ENCODE measurements at places on chromosomes 7 and 10.

- no peak for DNase-seq
Observed at GRCh38 chr7:123977081-123977480, 52.0 kb downstream of the SPAM1 start.

GRCh38 chr7:98252425-98253054, 508 bp upstream of the TECPR1 start:
- no peak for DNase-seq

GRCh38 chr10:92891885-92892690, 43.8 kb downstream of the EXOC6 start:
- DNase-seq = no peak

- no peak for DNase-seq
Observed at GRCh38 chr10:117165538-117166417, 27.7 kb upstream of the VAX1 start.

- no peak for DNase-seq
Observed at GRCh38 chr7:9863545-9863944, 1110.1 kb upstream of the PHF14 start.

DNA sequence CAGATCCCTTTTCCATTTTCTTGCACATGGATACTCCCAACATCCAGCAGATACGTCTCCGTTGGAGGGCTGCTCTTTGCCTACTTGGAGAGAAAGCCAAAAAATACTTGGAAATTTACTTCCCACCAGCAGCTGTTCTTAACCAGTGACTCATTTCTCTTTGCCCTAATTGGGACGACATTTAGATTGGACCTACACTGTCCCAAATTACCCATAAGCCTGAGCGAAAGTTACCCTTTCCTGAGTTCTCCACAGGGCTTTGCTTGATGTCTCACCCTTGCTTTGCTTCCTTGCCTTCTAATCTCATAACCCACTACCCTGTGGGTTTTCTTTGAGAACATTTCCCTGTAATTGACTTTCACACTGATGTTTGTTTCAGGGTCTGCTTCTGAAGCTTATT, 48.1 kb downstream of the SAMD8 start:
- no peak for DNase-seq

GRCh38 chr7:142709921-142710320, 39.4 kb upstream of the PRSS1 start:
- no peak for DNase-seq

- DNase-seq = no peak
Observed at GRCh38 chr10:96267234-96267705, 4.1 kb downstream of the BLNK start.

- DNase-seq = no peak
Observed at GRCh38 chr7:75920431-75921161, 5.6 kb downstream of the POR start.

GRCh38 chr10:84195044-84195830, 900 bp downstream of the CDHR1 start:
- no peak for DNase-seq

GRCh38 chr7:121450631-121451198, 54.6 kb upstream of the FAM3C start:
- no peak for DNase-seq

- no peak for DNase-seq
Observed at GRCh38 chr10:71667387-71667752, 52.2 kb downstream of the C10orf105 start.

GRCh38 chr7:101216860-101217387, 457 bp downstream of the PLOD3 start:
- DNase-seq = no peak

DNA sequence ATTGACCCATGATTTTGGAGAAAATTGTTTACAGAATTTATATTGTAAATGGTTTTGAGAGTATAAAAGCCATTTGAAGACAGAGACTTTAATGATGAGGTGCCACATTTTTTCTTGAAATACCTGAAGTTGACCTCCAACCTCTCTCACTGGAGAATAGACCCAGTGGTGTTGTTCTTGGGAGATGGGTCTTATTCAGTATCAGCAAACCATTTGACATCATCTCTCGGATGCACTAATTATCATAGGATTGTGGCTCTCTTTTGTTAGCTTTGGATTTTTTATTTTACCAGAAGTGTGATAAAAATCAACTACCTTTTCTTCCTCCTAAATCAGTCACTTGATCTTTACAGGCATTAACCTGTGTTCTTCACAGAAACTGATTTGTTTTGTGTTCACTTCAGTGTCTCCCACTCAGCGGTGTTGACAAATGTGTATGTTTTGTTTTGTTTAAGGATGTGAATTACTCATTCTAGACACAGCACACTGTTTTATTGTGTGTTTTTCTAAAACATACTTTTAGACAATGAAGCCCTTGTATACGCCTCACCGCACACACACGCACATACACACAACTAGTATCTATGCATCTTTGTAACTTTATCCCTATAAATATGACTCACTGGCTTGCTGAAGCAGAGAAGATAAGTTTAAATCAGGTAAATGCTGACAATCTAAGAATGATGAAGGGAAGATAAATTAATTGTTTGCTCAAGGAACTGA, 455.6 kb downstream of the INHBA start:
- no peak for DNase-seq

DNA sequence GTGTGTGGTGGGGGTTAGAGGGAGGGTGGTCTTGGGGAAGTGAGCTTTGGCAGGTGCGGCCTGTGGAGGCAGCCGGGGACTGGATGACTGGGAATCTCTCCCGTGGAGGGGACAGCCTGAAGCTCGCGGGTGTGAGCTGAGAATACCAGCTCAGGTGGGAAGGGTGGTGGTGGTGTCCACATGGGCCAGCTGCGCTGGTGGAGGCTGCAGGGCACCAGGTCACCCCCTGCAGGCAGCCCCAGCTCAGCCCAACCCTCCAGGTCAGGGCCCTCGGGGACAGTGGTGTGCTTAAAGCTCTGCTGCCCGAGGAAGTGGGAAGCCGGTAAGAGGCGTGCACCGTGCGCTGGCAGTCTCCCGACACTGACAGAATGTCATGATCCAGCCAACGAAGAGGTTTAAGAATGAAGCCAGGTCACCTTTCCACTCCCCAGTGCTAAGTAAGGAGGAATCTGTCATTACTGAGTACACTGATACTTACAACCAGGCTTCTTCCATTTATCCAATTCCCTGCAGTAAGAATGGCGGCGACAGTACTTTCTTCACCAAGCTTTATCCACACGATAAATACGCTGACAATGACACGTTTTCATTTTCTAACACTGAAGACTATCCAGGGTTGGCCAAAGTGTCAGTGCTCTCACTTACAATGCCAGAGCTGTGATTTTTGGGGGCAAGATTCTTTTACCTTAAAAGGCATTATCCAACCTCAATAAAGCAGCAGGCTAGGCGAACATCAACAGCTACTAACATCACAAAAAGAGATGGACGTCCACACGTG, 20.4 kb downstream of the BRI3 start:
- DNase-seq = no peak

DNA sequence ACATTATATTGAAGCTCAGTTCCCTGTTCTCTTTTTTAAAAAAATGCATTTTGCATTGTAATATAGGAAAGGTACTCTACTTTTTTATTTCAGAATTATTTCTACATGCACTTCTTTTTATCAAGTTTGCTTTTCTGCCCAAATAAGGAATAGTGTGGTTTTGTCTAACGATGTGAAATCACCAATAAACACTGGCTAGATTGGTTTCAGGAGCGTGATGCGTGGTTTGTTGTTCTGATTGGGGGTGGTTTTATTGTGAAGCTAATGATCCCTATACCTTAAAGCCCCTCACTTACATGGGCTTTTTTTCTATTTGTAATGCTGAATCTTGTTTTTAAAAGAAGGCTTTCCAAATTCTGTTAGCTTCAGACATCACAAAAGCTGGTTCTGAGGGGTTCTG, 17.6 kb downstream of the ENTPD7 start:
- no peak for DNase-seq

- DNase-seq = no peak
Observed at GRCh38 chr10:71312811-71313789, 6.0 kb upstream of the SLC29A3 start.

DNA sequence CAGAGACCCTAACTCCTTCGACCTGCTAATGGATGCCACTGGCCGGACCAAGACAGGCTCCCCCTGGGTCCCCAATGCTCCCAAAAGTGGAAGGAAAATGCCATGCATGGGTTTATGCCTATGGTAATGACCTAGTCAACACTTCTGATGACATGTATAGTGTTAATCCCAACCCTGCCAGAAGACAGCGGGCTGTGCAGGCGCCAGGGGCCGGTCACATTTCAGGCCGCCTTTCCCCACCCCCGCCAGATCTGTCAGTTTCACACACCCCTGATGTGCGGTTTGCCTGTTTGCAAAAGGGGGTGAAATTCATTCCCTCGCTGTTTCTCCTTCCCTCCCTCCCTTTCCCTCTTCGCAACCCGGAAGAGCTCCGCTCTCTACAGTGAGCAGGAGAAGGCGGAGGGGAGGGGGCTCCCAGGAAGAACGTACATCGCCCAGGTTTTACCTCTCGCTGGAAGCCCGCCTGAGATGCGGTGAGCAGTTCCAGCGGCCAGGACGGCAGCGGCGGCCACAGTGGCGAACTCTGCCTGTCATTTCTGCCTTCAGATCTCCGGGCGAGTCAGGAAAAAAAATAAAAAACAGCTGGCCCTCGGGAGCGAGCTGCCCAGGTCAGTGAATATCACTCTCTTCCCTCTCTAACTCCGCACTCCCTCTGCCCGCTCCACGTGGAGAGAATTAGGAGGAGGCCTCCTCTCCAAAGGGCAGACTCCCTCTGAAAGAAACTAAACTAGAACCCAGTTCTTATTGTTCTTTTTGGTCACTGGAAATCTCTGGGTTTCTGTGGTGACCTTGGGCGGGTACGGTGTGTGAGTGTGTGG, 9.4 kb upstream of the GATA3 start:
- DNase-seq = no peak

GRCh38 chr10:533611-534010, 155.9 kb downstream of the DIP2C start:
- no peak for DNase-seq

DNA sequence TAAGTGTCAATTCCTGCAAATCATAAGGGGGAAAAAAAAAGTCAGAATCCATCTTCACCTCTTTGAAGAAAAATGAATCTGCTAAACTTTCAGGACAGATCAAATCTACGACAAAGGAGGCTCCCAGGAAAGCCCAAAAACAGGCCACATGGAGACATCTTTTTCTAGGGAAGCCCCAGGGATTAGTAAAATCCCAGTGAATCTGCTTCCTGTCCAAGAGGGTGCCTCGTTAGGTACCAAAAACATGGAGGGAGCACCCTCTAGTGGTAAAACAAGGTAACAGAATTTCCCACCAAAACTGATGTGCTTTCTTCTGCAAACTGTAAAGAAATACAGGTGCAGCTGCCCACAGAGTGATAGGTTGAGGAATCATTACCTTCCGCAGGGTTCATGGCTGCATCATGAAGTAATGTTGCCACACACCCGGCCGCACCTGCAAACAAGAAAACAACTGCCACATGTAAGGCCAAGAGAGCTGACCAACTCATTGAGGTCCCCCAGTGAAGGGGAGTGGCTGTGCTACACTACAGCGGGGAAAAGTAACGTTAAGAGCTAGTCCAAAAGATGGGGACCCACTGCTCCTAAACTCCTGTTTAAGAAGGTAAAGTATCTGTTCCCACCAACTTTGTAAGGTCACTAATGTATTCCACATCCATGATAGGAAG, 7.9 kb downstream of the SLC25A28 start:
- peak; percentile 13 for DNase-seq

DNA sequence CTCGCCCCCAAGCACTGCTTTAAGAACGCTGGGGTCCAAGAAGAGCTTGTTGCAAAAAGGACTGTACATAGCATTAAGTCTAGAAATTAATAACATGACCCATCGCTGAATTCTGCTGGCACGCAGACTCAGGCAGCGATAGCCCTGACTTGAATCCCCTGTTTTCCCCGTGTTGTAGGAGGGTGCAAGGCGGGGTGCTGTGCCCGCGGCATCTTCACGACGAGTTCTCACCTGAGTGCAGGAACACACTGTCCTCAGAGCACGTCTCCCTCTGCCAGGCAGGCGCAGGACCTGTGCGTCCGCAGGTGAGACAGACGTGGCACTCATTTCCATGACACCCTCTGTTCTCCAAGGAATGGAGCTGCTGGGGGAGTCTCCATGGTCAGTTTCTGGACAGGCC, 243.2 kb downstream of the TCERG1L start:
- no peak for DNase-seq

DNA sequence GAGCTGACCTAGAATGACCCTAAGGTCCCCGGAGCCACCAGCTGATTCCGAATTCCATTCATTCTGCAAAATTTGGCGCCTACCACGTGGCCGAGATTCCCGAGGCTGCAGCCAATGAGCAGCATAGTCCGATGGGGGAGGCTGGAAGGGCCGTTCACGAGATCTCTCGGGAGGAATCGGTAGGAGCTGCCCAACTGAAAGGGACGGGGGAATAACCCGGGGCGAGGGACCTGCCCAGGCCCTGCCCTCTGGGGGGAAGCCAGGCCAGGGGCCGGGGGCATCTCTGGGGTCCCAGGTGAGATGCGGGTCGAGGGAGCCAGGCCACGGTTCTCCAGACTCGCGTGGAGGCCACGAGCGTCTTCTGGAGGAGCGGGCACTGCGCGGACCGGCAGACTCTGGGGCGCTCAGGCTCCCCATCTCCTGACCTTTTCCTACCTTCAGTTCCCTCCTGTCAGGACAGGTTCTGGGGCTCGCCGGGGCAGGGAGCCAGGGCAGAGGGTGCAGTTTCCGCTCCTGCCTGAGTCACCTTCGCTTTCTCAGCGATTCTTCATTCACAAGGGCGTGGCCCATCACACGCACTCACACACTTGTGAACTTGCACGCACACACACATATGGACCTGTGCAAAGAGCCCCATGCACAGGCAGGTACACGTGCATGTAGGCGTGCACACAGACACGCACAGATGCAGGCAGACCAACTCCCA, 173.4 kb downstream of the RNF216 start:
- DNase-seq = no peak

DNA sequence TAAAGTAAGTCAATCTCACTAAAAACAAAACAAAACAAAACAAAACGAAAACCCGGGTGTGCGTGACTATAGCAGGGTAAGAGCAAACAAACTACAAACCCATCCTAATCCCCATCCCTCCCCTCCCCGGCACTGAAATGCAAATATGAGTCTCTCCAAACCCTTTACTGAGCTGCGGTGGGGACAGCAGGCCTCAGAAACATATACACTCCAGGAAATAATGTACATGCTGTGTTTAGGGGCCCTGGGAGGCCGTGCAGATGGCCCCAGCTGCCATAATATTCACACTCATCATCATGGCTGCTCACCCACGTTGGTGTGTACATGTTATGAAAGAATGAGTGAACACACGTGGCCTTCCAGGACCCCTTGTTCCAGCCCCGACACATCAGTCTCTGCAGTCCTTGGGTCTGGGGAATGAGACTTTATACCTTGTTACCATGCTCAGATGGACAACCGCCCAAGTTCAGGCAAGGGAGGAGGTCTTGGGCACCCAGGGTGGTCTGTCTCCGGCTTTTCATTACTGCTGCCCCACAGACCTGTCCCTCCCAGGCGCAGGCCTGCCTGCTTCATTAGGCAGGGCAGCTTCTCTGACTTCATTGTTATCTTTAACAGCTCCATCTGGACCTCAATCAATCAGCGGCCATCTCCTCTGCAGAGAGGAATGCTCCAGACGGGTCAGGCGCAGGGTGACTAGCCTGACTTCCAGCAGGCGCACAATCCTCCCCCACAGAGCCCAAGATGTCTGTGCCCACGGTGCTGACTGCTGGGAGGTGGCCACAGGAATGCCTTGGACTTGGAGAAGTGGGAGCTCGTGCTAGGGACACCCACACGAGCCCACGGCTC, 20.6 kb downstream of the HSPA12A start:
- no peak for DNase-seq

- DNase-seq = peak; percentile 81
Observed at GRCh38 chr10:47311932-47312662, 10.2 kb upstream of the GDF2 start.

- DNase-seq = no peak
Observed at GRCh38 chr7:16685535-16685934, 39.6 kb downstream of the BZW2 start.

- no peak for DNase-seq
Observed at GRCh38 chr10:3811291-3811870, 26.4 kb upstream of the KLF6 start.
